ENCODE measurements at places on chromosomes 1 and 21.

- DNase-seq: no peak
These were observed 255.0 kb downstream of the FAF1 start for GRCh38 chr1:50705041-50705440.

DNA sequence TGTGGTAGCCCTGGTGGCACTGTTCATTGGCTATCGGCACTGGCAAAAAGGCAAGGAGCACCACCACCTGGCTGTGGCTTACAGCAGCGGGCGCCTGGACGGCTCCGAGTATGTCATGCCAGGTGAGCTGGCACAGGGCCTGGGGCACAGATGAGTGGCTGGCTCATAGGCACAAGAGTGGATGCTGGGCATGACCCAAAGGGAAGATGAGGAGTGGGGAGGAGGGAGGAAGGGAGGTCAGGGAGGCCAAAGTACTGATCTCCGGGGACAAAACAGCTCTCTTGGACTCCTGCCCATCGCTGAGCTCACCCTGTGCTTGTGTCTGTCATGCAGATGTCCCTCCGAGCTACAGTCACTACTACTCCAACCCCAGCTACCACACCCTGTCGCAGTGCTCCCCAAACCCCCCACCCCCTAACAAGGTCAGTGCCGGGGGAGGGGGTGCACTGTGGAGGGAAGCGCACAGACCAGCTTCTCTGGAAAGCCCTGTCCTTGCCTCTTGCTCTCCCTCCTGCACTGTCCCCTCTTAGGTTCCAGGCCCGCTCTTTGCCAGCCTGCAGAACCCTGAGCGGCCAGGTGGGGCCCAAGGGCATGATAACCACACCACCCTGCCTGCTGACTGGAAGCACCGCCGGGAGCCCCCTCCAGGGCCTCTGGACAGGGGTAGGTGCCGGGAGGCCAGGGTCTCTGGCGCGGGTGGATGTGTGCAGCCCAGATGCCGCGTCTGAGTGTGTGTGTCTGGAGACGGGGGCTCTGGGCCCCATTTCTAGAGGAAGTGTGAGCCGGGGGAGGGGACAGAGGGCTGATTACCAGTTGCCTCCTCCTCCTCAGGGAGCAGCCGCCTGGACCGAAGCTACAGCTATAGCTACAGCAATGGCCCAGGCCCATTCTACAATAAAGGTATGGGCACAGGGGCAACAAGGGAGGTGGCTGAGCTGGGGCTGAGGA lies 7.3 kb upstream of the LRRC71 start:
- DNase-seq: no peak

DNA sequence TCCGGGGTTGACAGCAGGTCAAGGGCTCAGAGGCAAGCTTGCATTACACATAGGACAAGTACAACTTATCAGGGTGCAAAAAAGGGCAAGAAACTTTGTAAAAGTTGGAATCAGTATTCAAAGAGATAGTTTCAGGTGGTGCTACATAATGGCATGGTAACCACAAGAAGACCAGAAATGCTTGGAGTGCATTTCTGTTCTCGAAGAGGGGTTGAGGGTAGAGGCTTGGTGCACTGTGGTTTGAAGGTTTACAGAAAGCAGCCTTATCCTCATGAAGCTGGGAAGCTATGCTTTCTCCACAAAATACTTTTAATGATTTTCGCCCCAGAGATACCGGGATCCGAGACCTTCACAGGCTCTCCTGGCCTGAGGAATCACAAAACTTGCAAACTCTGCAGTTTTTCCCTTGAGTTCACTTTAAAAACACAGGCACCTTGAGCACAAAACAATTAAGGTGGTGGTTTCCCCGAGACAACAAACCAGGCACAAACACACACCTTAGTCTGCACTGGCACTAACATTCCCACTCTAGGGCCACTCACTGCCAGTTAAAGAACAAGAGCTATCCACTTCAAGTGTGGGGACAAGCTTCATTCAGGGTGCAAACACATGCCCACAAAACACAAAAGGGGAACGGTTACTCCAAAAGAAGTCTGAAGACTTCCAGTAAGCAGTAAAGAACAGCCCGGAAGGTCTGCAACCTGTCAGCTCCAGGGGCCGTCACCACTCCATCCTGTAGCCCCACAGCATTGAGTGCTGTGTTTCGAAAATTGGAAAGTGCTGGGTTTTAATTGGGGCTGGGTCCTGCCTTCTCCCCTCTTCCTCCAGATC lies 29.8 kb upstream of the NFIA start:
- DNase-seq: no peak

DNA sequence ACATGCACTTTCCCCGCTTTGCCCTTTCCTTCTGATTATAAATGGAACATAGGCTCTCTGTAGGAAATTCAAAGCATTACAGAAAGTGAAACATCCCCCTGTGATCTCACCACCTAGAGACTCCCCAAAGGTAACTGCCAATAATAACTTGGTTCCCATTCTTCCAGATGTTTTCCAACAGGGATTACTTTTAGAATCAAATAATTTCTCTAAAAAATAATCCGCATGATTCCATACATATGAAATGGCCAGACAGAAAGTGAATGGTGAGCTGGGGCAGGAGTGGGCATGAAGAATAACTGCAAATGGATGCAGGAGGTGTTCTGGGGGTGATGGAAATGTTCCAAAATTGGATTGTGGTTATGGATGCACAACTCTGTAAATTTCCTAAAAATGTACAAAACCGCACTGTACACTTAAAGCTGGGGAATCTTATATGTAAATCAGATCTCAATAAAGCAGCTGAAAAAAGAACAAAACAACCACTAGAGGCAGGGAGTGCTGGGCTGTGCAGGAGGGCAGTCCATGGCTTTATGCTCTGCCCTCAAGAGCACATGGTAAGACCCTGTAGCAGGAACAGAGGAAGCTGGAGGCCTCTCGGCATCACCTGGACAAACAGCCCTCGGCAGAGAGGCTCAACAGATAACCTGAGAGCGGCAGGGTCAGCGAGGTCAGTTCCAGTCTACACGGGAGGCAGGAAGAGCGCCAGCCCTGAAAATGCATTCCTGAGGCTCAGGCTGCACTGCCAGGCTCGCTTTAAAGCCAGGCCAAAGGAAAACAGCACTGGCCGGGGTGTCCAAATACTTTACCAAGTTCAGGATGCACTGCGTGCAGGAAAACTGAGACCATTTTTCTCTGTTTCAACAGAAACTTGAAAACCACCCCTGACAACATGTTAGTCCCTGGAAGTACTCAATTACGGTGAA lies 39.7 kb downstream of the CAPZB start:
- no peak for DNase-seq

- DNase-seq: no peak
These were observed 3.1 kb downstream of the BCAR3 start for GRCh38 chr1:93678491-93678890.

- DNase-seq: no peak
These were observed 419.5 kb upstream of the DEPDC1 start for GRCh38 chr1:68916221-68916902.

DNA sequence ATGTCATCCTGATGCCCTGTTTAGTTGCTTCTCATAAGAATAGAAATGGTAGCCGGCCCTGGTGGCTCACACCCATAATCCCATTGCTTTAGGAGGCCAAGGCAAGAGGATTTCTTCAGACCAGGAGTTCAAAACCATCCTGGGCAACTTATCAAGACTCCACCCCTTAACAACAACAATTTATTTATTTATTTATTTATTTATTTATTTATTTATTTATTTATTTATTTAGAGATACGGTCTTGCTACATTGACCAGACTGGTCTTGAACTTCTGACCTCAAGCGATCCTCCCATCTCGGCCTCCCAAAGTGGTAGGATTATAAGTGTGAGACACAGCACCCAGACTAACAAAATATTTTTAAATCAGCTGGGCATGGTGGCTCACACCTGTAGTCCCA lies 4.0 kb downstream of the MT1HL1 start:
- no peak for DNase-seq

- DNase-seq: no peak
These were observed 11.0 kb upstream of the SERBP1 start for GRCh38 chr1:67441183-67441582.

DNA sequence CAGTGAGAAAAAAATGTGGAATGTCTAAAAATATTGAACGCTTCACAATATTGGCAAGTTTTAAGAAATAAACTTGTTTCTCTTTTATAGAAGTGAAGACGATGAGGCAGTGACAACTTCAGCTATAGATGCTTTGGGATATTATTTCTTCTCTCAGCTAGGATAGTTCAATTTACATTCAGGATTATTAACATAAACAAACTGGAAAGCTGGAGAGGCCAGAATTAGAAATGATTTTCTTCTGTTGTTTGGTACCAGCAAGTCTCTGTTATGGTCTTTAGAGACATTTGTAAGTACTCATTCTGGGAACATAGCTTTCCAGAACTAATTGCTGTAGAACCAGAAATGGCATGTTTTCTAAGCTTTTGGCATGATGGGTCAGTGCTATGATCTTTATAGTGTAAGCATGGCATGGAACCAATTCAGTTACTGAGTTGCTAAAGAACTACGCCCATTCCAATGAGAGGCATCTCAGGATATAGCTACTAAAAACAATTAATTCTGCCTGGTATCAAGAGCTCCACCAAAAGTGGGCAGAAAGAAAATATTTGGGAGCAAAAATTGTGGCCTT lies 599.5 kb upstream of the B3GALT2 start:
- no peak for DNase-seq

DNA sequence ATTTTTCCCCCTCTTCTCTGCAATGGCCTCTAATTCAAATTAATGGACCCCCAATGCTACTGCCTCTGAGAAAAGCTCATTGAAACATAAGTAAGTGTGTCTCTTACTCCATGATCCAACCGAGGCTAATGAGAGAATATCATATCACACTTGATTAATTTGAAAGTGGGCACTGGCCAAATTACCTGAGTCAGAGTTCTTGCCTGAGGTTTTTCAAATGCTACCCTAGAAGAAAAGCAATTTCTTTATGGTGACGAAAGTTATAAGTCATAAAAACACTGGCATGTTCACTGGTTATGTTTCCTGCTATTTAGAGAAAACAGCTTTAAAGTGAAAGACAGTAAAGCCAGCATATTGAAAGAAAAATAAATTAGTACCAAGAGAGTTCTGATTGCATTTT lies 368.8 kb upstream of the TMPRSS15 start:
- DNase-seq: no peak

DNA sequence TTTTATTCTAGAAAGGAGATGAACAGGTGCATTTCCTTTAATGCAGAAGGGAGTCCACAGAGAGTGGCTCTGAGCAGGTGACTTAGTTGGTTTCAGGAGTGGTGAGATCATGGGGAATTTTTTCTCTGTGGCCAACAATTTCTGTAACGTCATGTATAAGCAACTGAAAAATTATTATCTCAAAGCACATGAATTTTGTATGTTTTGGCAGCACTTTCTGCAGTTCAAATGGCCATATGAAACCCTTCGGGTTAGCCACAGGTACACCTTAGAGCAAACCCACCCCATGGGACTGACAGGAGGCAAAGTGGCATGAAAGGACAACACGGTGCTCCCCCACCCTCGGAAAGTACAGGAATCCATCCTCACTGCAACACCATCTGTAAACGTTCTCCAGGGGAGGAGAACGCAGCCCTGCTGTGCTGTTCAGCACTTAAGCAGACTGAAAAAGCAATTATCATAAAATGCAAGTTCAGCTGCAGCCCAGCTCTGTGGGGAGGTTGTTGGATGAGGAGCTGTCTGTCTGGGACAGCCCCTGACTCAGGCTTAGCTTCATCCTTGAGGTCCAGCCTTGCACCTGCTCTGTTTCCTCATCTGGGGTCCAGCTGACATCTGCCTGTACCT lies 55.8 kb upstream of the CLDN14 start:
- DNase-seq: no peak

- DNase-seq: no peak
These were observed 75.7 kb upstream of the PKN2 start for GRCh38 chr1:88608139-88608943.

- no peak for DNase-seq
These were observed 9.7 kb downstream of the OR2B11 start for GRCh38 chr1:247448107-247448791.

DNA sequence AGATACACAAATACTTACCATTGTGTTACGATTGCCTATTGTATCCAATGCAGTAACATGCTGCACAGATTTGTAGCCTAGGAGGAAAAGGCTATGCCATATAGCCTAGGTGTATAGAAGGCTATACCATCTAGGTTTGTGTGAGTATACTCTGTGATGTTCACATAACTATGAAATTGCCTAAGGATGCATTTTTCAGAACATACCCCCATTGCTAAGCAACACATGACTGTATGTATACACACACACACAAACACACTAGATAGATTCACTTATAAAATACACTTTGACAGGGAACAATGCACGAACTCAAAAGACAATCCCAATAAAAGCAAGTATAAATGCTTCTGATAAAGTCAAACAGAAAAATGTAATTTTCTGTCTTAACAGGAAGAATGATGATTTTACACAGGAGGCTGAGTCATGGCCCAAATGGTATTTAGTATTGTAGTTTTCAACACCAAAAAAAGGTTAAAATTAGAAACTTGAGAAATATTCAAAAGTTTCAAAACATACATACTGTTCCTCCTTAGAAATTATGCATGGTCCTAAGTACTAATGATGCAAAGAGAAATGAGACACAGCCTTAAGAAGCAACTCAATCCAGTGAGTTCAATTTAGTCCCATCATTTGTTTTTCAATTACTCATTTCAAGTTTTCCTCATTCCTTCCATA lies 12.2 kb downstream of the FH start:
- DNase-seq: no peak

- no peak for DNase-seq
These were observed 643 bp upstream of the MOV10 start for GRCh38 chr1:112673592-112674439.

DNA sequence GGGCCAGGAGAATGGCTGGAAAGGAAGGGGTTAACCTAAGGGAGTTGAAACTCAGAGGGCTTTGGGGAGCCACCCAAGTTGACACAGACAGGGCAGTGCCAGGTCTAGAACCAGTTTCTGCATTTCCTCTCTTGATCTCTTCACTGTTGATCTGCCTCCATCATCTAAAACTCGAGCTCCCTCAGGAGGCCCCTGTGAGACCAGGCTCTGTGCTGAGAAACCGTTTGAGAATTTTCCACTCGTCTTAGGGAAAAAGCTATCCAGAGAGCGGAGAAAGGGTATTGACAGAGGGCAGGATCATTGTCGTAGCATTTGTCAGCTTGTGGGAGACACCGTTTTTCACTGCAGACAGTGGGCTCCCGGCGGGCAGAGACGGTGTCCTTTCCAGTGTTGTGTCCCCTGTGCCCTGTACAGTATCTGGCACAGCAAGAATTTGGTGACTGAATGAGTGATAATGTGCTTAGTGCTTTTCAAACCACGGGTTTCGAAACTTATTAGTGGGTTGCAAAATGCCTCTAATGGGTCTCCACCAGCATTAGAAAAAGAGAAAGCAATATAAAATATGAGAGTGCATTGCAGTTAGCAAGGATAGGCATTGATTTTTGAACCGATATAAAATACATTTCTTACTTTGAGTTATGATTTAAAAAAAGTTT lies 31.1 kb downstream of the PROK1 start:
- DNase-seq: no peak

Measured in activated CD8-positive, alpha-beta memory T cell treated with anti-CD3 and anti-CD28 coated beads for 4 hours (primary cell).